CD4-positive, CD25-positive, alpha-beta regulatory T cell (primary cell): ENCODE measurements at places on chromosomes 12 and 14. TPM values are rescaled to one million over a fixed set of nuclear protein-coding genes. Genes with fewer than 3 reads are reported as not detected.

DNA sequence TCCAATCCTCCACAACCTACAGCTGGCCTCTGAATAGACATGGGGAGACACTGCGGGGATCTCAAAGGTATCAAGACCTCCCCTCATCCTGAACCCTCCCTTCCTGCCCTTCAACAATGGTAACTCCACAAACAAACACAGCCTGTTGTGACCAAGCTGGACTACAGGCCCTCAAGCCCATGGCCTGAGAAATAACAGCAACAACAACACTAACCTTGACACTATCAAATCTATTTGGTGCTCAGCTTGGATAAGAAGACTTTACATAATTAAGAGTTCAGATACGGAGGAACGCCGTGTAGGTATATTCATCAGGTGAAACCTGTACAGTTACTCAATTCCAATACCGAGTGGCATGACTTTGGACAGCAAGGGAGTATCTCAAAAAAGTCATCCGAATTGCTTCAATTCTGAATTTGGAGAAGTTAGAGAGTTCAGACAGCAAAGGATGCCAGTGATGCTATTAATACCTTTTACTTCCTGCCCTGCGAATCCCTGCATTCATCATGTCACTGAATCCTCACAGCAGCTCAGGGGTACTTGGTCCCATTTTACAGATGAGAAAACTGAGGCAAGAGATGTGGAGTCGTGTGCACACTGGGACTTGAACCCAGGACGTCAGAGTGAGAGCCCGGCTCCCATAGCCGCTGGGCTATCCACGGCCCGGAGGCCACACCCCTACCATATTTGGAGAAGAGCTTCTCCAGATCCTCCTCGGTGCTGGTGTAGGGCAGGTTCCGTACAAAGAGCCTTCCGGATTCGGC, 17.8 kb downstream of the RBM19 start:
- DNase-seq: no peak

DNA sequence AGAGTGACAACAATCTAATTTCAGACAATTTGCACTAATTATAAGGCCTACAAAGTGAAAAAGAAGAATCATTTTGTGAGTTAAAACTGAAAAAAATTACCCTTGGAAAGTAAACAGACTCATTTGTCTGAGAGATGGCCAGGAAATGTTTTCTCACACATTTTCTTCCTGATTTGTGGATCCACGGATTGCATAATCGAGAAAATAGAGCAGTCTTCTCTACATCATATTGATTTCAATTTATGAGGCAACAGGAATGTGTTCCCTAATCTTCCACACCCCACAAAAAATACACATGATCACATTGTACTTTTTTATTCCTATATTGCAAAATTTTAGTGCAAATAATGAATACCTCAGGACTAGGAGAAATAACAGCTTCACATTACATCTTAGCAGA, 160.8 kb downstream of the CCER1 start:
- DNase-seq: no peak

- DNase-seq: no peak
Observed at GRCh38 chr12:8709124-8709830, 11.5 kb downstream of the RIMKLB start.

DNA sequence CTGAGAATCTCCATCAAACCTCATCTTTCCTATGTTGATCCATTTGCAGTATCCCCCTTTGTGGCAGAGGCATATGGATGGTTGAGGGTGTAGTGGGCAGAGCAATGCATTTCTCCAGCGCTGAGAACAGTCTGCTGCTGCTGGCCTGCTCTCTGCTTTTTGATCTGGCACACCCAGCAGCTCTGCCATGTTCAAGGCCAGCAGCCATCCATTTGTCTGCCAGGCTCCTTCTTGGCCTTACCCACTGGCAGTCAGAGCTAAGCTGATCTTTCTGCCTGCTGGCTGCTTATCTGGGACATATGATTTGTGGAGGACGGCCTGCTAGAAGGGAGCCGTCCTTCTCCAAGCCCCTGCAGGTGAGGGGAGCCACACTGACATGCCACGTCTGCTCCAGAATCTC, 17.0 kb downstream of the NPC2 start:
- DNase-seq: no peak

GRCh38 chr12:31736472-31736871, 7.7 kb upstream of the AMN1 start:
- DNase-seq: peak; percentile 57

GRCh38 chr14:50830932-50831725, at the start of gene NIN:
TSS of gene NIN (minus strand) at chr14:50831162. CDS start at chr14:50822056, 9,106 bp downstream.
- DNase-seq: peak; percentile 61

DNA sequence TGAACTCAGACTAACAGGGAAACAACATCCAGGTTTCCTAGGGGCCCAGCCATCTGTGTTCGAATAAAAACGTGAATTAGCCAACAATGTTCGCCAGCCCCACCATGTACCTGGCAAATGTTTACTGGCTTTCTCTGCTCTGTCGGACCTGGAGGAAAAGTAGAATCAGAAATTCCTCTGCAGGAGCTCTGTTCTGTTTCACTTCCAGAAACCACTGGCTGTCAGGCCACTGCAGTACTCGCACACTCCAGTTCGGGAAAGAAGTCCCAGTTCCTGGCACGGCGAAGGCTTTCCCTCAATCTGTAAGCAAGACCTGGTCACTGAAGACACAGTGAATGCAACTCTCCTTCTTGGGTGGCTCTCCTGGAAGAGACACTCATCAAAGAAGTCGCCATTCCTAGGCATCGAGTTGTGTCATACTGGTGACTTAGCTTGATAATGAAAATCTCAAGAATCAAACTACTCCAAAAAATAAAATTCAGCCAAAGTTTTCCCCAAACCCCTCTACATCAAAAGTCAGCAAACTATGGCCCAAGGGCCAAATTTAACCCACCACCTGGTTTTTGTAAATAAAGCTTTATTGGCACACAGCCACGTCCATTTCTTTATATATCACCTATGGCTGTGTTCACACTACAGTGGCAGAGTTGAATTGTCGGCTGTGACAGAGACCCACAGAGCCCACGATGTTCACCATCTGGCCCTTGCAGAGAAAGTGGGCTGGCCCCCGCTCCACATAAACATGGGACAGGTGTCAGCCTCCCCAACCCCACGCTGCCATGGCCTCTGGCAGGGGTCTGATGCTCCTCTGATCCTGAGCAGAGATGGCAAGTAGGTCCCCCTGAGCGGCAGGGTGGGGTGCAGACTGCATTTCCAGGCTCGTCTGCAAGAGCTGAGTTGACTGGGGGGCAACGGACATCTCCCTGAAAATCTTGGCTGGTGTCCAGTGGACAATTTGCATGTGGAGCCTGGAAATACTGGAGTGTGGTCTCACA, 189.2 kb upstream of the DIO3 start:
- no peak for DNase-seq

- no peak for DNase-seq
Observed at GRCh38 chr12:108965886-108966285, 55.0 kb downstream of the SVOP start.

GRCh38 chr12:108371801-108372344, 32.8 kb upstream of the CMKLR1 start:
- no peak for DNase-seq

GRCh38 chr14:96146131-96146771, 58.4 kb upstream of the BDKRB2 start:
- DNase-seq: no peak

GRCh38 chr14:36724162-36724561, 62.5 kb downstream of the PAX9 start:
- DNase-seq: no peak

DNA sequence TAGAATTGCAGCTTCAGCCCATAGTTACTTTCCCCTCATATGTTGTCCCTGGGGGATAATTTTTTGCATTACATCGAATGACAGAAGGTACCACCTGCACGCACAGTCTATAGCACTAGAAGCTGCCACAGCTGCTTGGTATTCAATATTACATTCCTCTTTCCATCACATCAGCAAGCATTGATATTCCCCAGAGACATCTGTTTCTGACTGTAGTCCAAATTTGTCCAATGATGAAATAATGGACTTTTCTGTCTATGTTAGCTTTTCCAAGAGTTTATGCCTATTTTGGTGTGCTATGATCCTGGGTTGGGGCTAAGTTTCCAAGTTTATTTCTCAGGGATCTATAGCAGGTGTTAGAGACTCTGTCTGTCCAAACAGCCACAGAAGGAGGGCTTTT, 335.4 kb downstream of the LRIG3 start:
- DNase-seq: no peak

- DNase-seq: no peak
Observed at GRCh38 chr14:37114002-37114401, 58.4 kb downstream of the SLC25A21 start.

DNA sequence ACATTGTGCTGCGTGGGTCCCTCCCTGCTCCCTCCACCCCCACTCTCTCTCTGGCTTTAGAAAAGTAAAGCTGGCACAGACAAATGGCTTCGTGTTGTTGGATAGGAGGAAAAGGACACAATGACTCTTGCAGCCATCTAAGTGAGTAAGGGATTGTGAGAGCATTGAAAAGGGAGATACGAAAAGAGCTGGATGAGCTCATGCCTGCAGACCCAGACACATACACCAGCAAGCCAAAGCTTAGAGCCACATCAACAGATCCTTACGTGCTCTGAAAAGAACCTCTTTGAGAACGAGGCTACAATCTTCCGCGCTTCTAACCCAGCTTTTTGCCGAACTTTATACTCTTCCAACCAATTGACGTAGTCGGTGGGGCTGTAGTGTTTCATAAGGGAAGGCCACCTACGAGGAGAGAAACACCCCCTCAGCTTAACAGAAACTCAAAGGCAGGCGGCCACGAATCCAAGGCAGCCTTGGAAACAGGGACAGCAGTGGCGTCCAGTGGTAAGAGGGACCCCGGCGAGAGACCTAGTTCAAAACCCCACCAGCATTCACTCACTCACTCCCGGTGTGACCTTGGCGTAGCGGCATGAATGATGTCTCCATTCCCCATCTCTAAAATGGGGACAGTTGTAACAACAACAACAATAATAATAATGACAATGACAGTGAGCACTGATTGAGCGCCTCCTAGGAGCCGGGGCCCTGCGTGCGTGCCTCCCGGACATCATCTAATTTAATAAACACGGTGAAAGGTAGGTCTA, 1.1 kb downstream of the FBXO21 start:
- no peak for DNase-seq

- DNase-seq: no peak
Observed at GRCh38 chr14:76465664-76466063, 89.7 kb downstream of the ESRRB start.

- DNase-seq: no peak
Observed at GRCh38 chr12:57816855-57817151, 1.7 kb downstream of the AVIL start.

- peak; percentile 37 for DNase-seq
Observed at GRCh38 chr12:107014055-107014454, 27.1 kb upstream of the MTERF2 start.

Gene TTC6
- not detected for total RNA-seq

Gene KRT82
- not detected for total RNA-seq

Gene PDE6H
- not detected for total RNA-seq

Gene PLEKHH1
- 0.15 TPM for total RNA-seq

Gene ANO4
- total RNA-seq: not detected

Gene DYNC1H1
- 314 TPM for total RNA-seq

Gene GPHN
- total RNA-seq: 19.5 TPM

Gene SSPN
- total RNA-seq: not detected

Gene SLC10A1
- not detected for total RNA-seq
